GM23338 (cell line): ENCODE measurements at places on chromosomes 1 and 21.
A peak's percentile ranks its signal among the peaks of the same experiment; 100 is the strongest.

DNA sequence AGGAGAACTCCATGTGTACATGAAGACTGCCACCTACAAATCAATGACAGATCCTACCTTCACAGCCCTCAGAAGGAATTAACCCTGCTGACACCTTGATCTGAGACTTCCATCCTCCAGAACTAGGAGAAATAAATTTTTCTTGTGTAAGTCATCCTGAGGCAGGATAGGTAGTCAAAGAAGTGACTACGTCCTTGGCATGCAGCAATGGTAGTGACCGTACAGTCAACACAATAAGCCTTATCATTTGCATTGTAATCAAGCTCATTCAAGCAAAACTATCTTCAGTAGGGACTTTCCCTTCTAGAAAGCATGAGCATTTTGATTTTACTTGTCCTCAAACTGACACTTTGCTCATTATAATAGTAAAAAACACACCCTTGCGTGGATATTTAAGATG, 64.0 kb upstream of the KCNK1 start:
- no peaks in the 10 kb centered on the region for H3K27me3 ChIP-seq
- H3K27ac ChIP-seq, result no peak overlapping the region
- H3K4me3 ChIP-seq, result no peak overlapping the region
- no peaks in the 10 kb centered on the region for H3K4me1 ChIP-seq
- no peak for DNase-seq

DNA sequence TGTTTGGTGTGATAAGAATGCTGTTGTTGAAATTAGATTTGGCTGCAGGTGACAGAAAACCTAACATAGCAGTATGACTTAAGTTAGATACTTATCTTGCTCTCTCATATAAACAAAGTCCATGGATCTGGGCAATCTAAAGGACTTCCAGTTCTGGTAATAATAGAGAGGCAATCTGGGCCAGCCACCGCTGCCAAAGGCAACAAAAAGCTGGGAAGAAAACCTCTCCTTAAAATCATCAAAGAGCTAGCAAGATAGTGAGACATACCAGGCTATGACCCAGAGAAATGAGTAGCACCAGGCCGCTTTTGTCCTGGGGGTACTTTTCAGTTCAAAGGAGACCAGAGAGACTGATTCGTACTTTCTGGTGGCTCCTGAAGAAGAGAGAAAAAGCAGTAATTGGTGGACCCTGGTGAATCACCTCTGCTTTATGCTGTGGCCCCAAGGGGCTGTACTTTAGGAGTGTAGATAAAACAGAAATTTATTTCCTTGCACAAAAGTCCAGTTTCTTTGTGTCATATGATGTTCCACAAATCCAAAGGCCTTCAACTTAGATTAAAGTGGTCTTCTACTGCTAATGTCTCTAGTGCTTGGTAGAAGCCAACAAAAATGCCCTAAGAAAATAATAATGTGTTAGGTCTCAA, 125.4 kb downstream of the TBX19 start:
- no peak overlapping the region for H3K27ac ChIP-seq
- no peak overlapping the region for H3K4me3 ChIP-seq
- no peaks in the 10 kb centered on the region for H3K36me3 ChIP-seq
- H3K27me3 ChIP-seq, result no peaks in the 10 kb centered on the region
- DNase-seq, result no peak

DNA sequence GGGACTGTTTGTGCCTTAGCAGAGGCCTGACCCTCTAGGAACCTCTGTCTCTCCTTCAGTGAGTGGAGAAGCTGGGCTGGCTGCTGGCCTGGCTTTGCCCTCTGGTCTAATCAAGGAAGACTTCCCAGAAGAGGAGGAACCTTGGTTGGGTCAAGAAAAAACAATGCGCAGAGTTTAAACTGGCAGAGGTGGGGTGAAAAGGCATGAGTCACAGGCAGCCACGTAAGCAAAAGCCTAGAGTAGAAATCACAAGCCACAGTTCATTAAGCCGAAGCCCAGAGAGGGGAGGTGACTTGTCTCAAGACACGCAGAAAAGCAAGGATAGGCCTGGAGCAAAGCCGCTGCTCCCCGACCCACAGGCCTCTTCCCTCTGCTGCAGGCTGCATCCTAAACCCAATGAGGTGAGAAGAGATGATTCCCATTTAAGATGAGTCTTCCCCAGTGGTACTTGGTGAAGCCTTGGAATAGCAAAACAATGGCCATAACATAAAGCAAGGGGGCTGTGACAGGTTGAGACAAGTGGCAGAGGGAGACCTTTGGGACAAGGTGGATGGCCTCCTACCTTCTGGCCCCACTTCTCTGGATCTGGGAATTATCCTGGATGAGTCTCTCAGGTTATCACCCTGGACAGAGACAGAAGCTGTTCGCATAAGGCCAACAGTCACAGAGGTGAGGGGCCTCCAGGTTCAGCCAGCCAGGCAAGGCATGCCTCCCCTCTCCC, 7.7 kb downstream of the PDZK1IP1 start:
- H3K4me3 ChIP-seq, result no peak overlapping the region
- DNase-seq, result no peak
- peaks cover 8% of the 10 kb centered on the region for H3K4me1 ChIP-seq
- H3K27me3 ChIP-seq, result peaks cover 15% of the 10 kb centered on the region

DNA sequence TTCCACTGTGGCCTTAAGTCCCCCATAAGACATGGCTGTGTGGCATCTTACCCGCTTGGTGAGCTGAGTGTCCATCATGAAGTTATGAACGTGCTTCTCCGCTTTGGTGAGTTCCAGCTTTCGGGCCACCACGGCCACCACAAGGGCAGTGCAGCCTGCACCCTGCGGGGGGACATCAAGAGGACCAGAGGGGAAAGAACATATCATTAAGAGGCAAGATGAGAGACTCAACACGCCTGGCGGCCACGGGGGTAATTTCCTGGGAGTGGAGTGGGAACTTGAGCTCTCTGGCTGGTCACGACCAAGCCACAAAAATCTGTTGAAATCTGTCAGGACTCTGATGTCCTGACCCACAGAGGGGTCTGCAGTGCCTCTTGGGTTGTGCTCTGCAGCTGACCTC, 117.9 kb upstream of the ADAR start:
- DNase-seq, result no peak
- peaks cover 10% of the 10 kb centered on the region for H3K4me1 ChIP-seq
- H3K36me3 ChIP-seq, result no peaks in the 10 kb centered on the region
- H3K4me3 ChIP-seq, result no peak overlapping the region
- no peaks in the 10 kb centered on the region for H3K27me3 ChIP-seq
- H3K27ac ChIP-seq, result no peak overlapping the region

- H3K36me3 ChIP-seq, result no peaks in the 10 kb centered on the region
- no peaks in the 10 kb centered on the region for H3K27me3 ChIP-seq
- no peak overlapping the region for H3K27ac ChIP-seq
These were observed 41.8 kb downstream of the FNBP1L start for GRCh38 chr1:93489756-93490155.

GRCh38 chr1:207752456-207752998, 673 bp downstream of the CD46 start:
- peaks cover 60% of the 10 kb centered on the region for H3K4me1 ChIP-seq
- peak overlapping the region; percentile 83; the same call in 1 of the 2 replicates for H3K27ac ChIP-seq
- peaks cover 5% of the 10 kb centered on the region for H3K36me3 ChIP-seq

DNA sequence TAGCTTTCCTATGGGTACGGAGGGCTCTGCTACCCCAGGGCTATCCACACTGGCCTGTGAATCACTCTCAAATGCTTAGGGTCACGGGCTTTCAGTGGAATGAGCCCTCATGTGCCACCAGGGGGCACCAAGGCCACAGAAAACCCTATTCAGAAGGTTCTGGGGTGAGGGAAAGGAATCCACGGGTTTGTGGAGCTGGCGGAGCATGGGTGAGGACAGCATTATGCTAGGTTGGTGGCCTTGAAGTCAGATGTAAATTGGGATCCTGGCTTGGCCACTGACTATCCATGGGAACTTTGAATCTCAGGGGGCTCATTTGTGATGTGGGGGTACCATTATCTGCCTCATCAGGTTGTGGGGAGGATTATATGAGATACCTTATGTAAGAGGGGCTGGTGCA, 5.1 kb upstream of the LAMTOR5 start:
- no peaks in the 10 kb centered on the region for H3K36me3 ChIP-seq
- peaks cover 6% of the 10 kb centered on the region for H3K4me1 ChIP-seq
- peak; percentile 92 for DNase-seq
- no peak overlapping the region for H3K4me3 ChIP-seq
- no peak overlapping the region for H3K27ac ChIP-seq
- H3K27me3 ChIP-seq, result no peaks in the 10 kb centered on the region
